Stimulated activated CD8-positive, alpha-beta memory T cell treated with anti-CD3 and anti-CD28 coated beads, Interleukin-15, amount 100 ng/mL, for 24 hours (primary cell): ENCODE measurements at places on chromosomes 7 and 10.

- DNase-seq = no peak
These were observed 15.1 kb upstream of the PRLHR start for GRCh38 chr10:118610577-118610976.

- DNase-seq = no peak
These were observed 151.7 kb upstream of the PPP2R2D start for GRCh38 chr10:131748831-131749766.

GRCh38 chr7:1431226-1431625 lies 28.0 kb downstream of the MICALL2 start:
- DNase-seq = no peak

DNA sequence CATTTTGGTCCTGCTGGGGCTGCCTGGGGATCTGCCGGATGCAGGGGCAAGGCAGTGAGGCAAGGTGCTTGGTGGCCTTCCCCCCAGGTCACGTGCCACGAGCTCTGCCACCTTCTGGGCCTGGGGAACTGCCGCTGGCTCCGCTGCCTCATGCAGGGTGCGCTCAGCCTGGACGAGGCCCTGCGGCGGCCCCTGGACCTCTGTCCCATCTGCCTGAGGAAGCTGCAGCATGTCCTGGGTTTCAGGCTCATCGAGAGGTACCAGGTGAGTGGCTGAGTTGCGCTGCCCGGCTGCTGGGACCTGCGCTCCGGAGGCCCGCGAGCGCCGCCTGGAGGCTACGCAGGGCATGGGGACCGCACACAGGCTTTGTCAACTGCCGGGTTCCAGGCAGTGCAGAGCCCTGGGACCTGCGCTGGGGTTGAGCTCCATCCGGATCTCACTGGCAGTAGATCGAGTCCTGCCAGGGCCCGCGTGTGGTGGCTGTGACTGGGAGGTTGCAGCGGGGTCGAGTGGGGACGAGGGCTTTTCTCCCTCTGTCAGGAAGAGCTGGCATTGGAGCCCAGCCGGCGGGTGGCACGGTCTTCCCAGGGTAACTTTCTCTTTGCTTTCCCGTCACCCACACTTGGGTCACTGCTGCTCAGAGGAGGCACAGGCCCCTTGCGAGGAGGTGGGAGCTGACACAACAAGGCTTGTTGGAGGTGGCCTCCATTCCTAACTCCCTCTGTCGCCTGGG lies 21.7 kb downstream of the AMZ1 start:
- DNase-seq = no peak
